ENCODE measurements at places on chromosomes 3 and 15. TPM values are rescaled to one million over a fixed set of nuclear protein-coding genes. Genes with fewer than 3 reads are reported as not detected.

CLDN18 gene
- total RNA-seq: not detected

DNA sequence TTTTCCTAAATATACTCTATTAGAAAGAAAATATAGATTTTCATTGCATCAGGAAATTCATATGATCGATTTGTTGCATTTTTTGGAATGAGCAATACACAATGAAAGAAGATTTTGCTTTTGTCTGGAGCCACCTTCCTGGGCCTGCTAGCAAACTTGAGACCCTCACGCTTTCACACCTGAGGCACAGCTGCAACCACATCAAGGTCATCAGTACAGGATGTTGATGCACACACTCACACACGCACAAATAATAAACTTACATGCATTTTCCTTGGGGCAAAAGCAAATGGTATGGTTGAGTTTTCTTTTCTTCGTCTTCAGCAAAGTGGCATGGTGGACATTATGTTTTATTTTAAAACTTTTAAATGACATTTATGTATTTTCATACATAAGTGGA, 64.8 kb upstream of the SATB1 start:
- no peak for DNase-seq

DNA sequence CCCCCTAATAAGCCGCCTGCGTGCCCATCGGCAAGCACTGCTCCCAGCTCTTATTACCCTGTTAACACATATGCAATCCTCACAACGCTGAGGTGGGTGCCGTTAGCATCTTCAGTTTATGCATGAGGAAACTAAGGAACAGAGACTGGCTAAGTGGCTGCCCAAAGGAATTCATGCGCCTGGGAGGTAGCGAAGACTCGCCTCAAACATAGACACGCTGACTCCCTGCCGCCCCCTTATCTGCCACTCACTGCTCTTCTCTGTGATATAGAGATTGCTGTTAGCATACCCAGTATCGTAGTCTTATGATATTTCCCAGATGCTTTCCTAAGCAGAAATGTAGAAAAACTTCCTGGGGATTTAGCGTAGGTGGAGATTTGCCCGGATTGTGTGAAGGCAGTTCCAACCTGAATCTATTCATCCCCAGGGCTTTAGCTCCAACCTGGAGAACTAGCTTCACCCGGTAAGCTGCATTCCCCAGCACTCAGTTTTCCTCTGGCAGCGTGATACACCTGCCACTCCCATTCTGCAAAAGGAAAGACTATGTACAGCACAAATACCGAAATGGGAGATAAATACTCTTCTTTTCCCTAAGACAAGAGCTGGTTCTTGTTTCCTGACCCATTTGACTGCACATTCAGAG, 23.7 kb upstream of the CD47 start:
- no peak for DNase-seq

- no peak for DNase-seq
Measured at GRCh38 chr3:54931182-54931581, 3.3 kb upstream of the LRTM1 start.

DNA sequence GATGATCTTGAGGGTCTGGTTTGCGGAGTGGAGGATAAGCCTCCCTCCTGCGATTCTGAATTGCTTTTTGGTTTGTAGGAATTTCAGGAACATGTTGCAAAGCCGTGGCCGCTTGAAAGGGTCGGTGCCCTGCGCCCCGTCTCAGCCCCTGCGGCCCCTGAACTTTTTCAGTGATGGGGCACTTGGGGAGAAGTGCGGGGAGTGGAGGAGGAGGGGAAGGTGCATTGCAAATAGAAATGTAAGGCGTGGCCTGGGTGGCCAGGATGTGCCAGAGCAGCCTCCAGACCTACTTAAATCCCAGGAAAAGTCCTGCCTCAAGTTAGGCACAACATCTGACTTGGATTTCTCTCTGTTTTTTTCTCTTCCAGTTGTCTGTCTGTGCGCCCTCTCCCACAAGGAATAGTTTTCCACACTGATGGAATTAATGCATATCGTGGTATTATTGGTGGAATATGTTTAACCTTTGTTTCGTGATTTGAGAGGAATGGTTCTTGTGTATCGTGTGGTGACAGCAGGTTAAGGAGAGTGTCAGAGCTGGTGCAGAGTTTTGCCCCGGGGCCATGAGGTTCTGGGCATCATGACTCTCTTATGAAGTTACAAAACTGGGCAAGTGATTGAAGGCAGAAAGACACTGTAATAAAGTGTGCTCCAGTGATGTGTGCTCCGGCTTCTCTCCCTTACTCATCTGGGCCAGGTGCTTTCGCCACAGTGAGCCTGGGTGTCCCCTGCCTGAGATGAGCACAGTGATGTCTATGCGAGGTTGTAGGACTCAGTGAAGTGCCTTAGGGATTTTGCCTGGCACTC, 153.8 kb downstream of the PGPEP1L start:
- DNase-seq: peak; percentile 33

DNASE1L3 gene
- total RNA-seq: not detected

CCDC39 gene
- not detected for total RNA-seq

- DNase-seq: no peak
Measured at GRCh38 chr3:171384101-171384891, 75.9 kb downstream of the TNIK start.
